Glutamatergic neuron (in vitro differentiated cells): ENCODE measurements at places on chromosomes 1 and 21. TPM values are rescaled to one million over a fixed set of nuclear protein-coding genes. Genes with fewer than 3 reads are reported as not detected.

ELF3 gene
- total RNA-seq = 0.96 TPM

CSRP1 gene
- total RNA-seq = 6.2 TPM

PGLYRP4 gene
- not detected for total RNA-seq

BLZF1 gene
- total RNA-seq = 15.7 TPM

- no peak for DNase-seq
These were observed 1577.0 kb downstream of the NCAM2 start for GRCh38 chr21:22575165-22575584.

DNA sequence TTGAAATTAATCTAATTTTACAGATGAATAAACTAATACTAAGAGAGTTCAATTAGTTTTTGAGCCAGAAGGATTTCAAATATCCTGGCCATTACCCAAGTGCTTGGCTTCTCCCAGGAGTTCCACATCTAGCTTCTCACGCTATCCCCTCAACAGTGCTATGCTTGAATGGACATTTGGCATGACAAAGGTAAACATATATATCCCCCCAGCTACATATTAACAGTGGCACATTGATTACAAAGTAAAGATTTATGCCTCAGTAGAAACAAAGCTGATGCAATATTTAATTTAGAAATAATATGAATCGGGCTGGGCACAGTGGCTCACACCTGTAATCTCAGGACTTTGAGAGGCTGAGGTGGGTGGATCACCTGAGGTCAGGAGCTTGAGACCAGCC lies 434.6 kb upstream of the PRMT6 start:
- no peak for DNase-seq

DNA sequence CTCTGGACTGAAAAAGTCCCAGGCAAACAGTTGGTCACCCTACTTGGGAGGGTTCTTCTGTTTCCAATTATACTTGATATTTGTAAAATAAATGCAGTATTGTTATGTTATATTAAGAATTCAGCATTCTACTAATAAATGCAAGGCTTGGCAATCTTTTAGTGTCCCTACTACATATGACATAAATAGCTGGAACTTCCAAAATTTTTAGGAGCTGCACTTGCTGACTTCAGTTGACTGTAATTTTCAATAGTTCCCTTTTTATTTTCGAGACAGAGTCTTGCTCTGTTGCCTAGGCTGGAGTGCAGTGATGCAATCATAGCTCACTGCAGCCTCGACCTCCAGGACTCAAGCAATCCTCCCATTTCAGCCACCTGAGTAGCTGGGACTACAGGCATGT lies 20.0 kb downstream of the FOXD3 start:
- DNase-seq = no peak

- DNase-seq = no peak
These were observed 324.0 kb upstream of the GREM2 start for GRCh38 chr1:240935920-240936319.

DNA sequence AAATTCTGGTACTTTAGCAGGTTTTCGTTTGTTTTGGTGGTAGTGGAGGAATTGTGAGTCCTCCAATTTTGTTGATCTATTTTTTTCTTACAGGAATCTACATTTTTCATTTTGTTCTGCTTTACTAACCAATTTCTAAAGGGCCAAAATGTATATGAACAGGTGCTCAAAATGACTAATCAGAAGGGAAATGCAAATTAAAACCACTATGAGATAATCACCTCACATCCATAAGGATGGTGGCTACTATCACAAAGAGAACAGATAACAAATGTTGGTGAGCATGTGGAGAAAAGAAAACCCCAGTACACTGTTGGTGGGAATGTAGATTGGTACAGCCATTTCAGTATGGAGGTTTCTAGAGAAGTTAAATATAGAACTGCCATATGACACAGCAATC lies 134.2 kb downstream of the LMO4 start:
- no peak for DNase-seq

- DNase-seq = no peak
These were observed 890 bp downstream of the GJC2 start for GRCh38 chr1:228150461-228151179.

DNA sequence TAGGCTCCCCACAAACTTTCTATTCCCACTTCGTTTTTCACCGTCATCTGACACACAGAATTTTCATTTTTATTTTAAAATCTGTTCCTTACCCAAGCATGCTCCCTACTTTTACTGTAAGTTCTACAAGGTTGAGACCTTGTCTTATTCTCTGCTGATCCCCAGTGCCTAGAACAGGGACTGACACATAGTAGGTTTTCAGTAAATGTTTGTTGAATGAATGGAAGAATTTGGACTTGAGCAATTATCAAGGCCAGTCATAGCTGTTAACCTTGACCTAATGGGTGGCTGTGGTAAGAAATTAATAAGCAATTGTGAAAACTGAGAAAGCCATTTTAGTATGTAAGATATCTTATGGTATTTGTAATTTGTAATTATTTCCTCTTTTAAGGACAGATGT lies 71.1 kb downstream of the LAMC1 start:
- no peak for DNase-seq

DNA sequence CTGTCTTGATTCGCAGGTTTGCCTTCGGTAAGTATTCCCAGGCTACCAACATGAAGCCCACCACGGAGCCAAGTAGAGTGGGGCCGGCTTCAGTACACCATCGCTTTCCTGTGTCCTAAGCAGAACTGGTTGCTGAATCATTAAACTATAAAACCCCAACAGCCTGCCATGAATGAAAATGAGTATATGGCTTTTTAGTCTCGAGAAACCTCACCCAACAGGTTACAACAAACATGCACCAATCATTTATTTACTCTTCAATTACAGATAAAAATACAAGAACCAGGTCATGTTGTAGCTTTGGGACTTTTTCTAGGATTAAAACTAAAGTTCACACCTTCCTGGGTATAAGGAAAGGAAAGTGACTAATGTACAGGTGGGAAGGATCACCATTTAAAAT lies 7.6 kb downstream of the TMPRSS2 start:
- DNase-seq = no peak

DNA sequence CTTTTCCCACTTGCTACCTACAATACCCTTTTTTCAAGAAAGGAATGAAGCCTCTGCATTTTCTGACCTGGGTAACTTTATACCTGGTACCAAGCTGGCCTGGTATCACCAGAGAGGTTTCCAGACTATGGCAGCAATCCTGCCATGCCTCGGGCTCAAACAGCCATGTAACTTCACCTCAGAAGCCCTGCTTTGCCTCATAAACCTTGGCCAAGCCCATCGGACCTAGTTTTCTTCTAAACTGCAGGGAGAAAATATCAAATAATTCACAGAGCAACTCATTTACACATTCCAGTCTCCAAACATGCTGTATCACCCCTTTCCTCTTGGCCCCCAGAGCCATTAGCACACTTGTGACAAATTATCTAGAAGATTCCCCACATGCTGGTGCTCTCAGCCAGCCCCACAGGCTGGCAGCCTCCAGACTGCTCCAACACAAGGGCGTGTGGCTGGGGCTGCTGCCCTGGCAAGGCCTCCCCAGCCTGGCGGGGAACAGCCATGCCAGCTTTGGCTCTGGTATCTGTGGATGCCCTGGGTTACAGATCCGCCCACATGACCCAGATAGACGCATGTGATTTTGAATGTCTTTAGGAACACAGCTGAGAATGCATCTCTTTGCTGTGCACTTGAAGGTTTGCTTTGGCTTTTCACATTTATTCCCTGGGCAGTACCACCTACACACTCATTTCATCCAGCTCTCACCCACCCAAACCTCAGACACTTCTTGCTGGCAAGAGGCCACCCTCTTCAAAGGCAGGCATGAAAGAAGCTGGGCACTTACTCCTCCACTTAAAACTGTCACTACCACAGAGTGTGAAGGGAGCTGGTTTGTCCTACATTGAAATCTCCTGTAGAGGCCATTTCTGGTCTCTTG lies 70.0 kb upstream of the BCAR3 start:
- DNase-seq = no peak

GRCh38 chr1:23210963-23211362 lies 6.3 kb downstream of the HTR1D start:
- no peak for DNase-seq

DNA sequence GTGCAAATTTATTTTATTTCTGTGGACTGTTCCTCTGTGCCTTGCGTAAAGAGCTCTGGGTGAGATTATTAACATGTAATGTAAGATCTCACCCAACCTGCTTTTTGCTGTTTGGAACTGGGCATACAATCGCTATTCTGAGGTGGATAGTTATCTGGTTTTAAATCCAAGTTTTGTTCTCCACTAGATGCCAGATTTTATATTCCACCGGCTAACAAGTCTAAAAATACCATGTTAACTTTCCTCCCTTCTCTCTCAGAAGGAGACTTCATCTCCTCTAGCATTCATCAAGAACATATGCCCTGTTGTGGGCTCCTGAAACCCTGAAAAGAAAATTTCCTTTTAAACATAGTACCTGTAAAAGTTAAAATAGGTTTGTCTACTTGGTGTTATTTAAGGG lies 56.4 kb downstream of the C1orf21 start:
- no peak for DNase-seq

GRCh38 chr21:46185716-46186115 lies 1.5 kb upstream of the SPATC1L start:
- no peak for DNase-seq
